ENCODE measurements at places on chromosomes 12 and 14.

DNA sequence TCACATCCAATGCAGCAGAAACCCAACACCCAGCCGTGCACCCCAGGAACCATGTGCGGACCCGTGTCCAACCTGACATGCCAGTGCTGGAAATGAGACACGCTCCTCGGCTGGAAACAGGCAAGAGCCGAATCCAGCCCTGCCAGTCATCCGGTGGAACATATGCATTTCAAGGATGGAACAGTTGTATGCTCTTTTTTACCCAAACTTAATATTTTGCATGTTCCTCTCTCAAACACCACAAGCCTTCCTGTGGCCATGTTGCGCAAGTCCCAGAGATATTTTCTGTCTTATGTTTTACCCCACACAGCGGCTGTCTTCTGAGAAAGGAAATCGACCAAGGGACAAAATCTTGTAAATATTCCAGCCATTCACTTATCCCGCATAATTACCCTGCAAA lies 196.9 kb downstream of the BCL11B start:
- no peak for DNase-seq

- peak; percentile 57 for DNase-seq
Measured at GRCh38 chr14:95531473-95531872, 3.4 kb upstream of the GLRX5 start.

- peak; percentile 92 for DNase-seq
Measured at GRCh38 chr12:17928708-17929366, 161.2 kb downstream of the RERGL start.

- no peak for DNase-seq
Measured at GRCh38 chr14:103521438-103521950, 1.1 kb downstream of the CKB start.
